ENCODE measurements at places on chromosomes 2 and 18.

GRCh38 chr2:109269706-109270504 lies 140.9 kb downstream of the SH3RF3 start:
- no peak for DNase-seq

DNA sequence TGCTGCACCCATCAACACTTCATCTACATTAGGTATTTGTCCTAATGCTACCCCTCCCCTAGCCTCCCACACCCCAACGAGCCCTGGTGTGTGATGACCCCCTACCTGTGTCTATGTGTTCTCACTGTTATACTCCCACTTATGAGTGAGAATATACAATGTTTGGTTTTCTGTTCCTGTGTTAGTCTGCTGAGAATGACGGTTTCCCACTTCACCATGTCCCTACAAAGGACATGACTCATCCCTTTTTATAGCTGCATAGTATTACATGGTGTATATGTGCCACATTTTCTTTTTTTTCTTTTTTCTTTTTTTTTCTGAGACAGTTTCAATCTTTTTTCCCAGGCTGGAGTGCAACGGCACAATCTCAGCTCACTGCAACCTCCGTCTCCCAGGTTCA lies 284.1 kb upstream of the CYP26B1 start:
- DNase-seq, result no peak

- no peak for DNase-seq
These were observed 301.0 kb downstream of the STK39 start for GRCh38 chr2:167946441-167946841.

- DNase-seq, result no peak
These were observed 27.0 kb upstream of the HNMT start for GRCh38 chr2:137937246-137937645.

GRCh38 chr2:148021059-148021861 lies at the start of gene MBD5:
Gene MBD5 (plus strand): TSS chr2:148021091.
- DNase-seq, result peak; percentile 67

DNA sequence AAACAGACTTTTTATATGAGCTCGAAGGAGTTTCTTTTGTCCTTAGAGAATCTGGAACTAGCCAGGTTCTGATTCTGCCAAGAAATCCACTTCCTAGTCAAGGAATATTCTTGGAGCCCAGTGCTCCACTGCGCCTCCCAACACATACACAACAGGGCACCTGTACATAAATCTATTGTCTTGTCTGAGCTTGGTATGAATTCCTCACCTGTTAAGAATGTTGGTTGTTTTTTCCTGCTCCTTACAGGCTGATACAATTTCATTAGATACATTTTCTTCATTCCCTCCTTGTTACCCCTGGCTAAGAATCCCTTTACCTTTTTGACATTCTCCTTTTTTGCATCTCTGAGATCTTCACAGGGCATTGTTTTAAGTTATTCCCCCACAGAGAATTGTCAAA lies 56.0 kb upstream of the FZD7 start:
- no peak for DNase-seq

- no peak for DNase-seq
These were observed 139.1 kb downstream of the DNAH7 start for GRCh38 chr2:195929531-195929930.
